ENCODE measurements at places on chromosomes 16 and 17.

GRCh38 chr16:13936155-13936554 is 16.2 kb downstream of the ERCC4 start:
- DNase-seq: no peak

DNA sequence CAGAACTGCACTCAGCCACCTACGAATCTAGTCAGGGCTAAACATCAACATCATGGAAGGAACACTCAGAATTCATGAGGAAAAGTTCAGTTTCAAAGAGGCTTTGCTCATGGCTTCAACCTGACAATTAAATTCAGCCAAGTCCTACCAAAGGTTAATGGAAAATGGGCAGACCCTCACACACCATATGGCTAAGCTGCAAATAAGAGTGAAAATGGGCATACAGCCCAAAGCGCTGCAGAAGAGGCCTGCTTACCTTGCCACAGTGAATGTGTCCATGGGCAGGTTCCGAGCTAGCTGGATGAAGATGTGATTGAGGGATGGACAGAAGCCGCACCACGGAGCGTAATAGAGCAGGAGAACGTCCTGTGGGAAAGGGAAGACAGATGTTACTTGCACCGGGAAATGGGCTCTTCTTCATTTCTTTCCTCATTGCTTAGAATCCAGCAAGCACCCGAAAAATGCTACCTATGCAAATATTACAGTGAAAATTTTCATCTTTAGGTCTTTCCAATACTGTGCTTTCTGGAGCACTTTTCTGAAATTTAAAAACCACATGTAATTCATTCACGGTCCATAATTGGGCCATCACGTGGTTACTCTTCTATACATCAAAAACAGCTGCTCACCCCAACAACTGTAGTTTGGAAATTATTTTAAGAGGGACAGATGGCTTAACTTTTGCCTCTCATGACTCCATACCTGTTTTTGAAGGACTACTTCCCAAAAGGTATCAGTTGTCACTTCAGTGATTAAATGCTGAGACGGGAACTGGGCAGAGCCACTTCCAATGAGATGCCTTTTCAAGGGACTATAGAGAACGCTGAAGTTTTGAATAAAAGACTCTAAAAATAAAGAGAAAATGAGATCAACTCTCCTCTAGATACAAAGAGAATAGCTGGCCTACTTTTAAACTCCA is 19.6 kb downstream of the SNN start:
- no peak for DNase-seq

DNA sequence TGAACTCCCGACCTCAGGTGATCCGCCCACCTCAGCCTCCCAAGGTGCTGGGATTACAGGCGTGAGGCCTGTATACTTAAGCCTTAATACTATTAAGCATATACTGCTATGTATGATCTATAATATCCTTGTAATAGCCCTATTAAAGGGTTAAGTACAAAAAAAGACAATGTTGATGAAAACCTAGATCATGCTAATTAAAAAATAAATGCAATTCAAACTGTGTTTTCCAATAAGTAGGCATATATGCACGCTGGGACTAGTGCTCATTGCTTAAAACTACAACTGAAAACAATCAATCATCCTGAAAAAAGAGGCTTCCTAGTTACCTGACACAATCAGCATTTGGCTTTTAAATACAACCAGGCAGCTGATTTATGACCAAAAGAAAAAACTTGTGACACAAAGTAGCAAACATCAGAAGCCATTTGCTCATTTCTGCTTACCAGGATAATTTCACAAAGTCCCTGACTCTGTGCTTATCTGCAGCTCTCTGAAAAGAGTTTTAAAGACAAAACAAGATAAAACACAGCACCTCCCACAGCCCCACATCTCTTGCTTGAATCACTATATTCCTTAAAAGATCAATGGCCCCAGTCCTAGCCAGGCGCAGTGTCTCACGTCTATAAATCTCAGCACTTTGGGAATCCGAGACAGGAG is 11.1 kb downstream of the ZNF385C start:
- no peak for DNase-seq

GRCh38 chr16:57591086-57591869 is 37.2 kb upstream of the ADGRG1 start:
- peak; percentile 25 for DNase-seq

- no peak for DNase-seq
Observed at GRCh38 chr16:49844359-49844758, 11.6 kb downstream of the ZNF423 start.

DNA sequence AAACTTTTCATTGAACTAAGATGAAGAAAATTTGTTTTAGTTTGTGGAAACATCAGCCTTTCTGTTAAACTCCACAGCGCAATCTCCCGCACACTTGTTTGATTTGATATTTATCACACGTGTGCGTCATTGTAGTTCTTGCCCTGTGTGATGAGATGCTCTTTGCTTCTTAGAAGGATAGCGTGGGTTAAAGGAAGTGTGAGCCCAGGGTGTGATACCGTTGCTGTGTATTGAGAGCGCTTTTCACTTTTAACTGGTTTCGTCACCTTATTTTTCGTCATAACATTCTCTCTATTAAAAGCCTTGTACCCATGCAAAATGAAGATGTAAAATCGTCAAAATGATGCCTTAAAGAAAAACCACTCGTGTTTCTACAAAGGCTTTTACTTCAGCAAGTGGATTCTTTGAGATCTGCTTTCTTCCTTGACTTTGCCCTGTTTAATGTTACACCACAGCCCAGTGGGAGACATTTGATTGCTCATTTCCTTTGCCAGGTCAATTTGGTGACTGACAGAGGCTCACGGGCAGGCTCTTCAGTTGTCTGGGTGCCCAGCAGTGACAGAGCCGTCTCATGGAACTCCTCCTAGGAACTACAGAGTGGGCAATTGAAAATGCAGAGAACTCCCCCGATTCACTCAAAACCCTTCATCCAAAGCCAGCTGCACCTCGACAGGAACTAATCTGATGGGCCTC is 61.1 kb downstream of the RPA1 start:
- no peak for DNase-seq

DNA sequence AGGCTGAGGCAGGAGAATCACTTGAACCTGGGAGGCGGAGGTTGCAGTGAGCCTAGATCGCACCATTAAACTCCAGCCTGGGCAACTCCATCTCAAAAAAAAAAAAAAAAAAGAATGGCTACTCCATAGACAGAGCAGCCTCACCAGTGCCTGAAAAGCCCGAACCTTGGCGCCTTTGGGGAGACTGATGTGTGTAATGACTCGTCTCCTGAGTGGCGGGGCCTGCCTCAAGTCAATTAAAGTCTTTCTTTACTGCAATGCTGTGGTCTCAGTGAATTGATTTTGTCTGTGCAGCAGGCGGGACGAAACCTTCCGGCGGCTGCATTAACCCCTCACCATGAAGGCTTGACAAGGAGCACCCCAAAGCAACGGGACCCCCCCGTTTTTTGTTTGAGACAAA is 3.5 kb upstream of the UQCC4 start:
- DNase-seq: no peak

DNA sequence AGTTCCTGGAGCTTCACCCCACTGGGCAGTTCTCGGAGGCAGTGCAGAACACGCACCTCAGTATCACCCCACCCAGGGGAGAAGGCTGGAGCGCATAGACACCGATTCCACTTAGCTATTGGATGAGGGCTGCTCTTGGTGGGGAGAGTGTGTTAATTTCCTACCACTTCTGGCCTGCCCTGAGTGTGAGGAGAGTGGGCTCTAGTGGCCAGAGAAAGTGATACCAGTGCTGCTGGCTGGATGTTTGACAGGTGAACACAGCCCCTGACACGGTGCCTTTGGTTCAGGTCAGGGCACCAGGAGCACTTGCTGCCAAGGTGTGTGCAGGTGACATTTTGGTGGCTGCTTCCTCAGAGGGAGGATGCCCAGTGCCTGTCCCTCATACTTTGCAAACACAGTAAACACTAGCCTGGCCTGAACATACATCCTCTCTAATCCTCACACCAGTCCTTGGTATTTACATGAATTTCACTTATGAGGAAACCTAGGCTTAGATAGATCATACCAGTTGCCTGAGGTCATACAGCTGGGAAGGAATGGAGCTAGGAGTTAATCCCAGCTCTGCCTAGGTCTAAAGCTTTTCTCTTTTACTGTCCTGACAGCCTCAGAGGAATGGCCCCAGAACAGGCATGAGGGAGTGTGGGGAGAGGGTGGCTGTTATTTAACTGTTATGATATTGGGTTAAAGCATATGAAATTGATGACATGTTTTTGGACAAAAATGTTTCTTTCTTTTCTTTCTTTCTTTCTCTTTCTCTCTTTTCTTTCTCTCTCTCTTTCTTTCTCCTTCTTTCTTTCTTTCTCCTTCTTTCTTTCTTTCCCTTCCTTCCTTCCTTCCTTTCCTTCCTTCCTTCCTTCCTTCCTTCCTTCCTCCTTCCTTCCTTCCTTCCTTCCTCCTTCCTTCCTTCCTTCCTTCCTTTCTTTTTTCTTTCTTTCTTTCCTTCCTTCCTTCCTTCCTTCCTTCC is 21.0 kb upstream of the ITGAX start:
- DNase-seq: no peak

DNA sequence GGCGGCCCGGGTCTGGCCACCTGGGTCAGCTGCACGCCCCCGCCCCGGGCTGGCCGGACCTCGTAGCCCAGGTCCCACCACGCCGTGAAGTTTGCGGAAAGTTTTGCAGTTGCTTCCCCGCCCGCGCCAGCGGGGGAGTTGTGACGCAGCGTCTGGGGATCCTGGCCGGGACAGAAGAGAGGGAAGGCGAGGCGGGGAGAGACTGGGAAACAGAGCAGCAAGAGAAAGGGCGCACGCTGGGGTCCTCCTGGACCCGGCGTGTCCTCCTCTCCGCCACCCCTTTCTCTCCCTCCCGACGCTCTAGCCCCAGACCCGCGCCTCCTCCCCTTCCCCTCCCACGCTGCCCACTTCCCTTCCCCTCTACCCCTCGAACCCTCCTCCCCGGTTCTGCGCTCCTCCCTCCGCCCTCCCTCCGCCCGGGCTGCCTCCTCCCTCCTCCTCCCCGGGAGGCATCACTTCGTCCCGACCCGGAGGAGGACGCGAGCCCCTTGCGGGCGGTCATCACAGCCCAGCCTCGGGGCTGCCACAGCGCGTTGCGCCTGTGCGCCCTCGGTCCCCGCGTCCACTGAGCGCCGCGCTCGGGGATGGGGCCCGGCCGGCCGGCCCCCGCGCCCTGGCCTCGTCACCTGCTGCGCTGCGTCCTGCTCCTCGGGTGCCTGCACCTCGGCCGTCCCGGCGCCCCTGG is at the start of gene MRC2:
Gene MRC2, plus strand, starts transcription at position 452 of the 685 bp plus-strand sequence. Its CDS starts 133 bp downstream, at position 585.
- DNase-seq: no peak

- DNase-seq: no peak
Observed at GRCh38 chr16:65773301-65773874, 593.1 kb upstream of the CDH5 start.

GRCh38 chr16:1982013-1982433 is 754 bp upstream of the NOXO1 start:
- no peak for DNase-seq

- DNase-seq: no peak
Observed at GRCh38 chr17:62870030-62870541, 62.0 kb upstream of the MARCHF10 start.

DNA sequence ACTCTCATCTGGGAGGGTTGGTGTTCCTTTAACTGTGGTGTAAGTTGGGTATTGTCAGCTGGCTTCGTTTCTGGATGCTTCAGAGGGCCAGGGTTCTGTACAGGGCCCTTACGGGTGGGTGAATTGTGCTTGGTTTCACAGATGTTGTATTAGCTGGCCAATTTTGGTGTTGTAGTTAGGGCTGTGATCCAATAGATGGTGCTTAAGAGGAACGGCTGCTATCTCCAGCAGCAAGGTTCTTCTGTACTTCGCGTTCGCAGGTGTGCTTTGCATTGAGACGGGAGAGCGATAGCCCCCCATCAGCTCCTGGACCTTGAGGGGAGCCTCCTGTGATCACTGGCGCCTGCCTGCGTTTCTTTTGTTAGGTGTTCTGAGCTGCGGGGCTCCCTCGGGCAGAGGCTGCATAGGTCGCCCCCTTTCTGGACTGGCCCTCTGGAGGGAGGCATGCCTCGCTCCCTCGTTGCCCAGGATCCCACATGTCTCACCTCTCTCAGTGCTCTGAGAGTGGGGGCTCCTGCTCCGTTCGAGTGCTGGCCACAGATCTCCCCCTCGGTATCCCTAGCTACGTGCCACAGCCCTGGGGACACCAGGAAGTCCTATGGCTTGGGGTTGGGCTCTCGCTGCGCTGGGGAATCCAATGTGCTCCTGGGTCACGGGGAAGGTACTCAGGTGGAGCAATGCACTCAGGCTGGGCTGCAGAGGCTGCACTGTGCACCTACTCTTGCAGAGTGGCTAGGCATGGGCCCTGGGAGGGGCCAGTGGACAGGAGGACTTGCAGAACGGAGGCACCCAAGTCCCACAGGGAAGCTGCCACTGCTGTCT is 837 bp upstream of the PRDM7 start:
- no peak for DNase-seq

DNA sequence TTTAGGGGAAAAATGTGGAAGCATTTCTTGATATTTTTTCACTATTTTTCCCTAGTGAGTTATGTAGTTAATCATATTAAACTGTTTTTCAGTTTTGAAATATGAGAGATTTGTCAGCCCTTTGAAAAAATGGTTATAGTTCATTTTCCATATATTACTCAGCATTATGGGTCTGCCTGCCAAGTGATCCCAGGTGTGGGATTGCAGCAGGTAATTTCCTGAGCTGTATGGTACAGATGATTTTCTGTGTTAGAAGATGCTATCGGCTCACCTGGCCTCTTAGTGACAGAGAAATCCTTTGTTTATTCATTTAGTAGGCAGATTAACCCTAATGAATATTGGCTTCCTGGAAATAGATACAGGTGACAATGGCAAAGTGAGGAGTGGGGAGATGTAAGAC is 275.1 kb upstream of the TBX2 start:
- DNase-seq: no peak
